ENCODE measurements at places on chromosomes 5 and 9.

GRCh38 chr9:112140936-112141335 is 34.2 kb downstream of the SUSD1 start:
- DNase-seq, result no peak

DNA sequence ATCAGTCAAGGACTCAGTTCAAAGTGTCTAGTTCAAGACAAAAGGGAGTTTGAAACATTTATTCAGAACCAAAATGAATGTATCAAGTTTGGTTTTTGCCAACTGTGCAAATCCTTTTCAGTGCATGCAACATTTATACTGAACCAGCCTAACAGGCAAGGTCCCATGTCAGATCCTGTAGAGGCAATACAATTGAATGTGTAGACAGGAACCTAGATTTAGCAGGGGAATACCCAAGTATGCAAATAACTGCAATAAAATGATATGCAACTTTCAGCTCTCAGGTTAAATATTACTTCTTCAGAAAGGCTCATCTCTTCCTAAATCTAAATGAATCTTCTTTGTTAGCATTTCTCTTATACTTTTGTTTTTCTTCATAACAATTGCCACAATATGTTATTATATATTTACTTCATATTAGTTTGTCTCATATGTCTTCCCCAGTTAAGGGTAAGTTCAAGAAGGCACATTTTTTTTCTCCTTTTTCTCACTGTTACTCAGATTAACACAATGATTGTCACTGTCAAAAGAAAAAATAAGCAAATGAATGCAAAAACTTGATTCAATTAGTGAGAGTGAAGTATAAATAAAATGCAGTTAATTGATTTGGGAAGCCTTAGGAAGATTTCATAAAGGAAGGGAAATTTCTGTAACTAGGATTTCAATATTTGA is 163.9 kb upstream of the RASA1 start:
- no peak for DNase-seq

DNA sequence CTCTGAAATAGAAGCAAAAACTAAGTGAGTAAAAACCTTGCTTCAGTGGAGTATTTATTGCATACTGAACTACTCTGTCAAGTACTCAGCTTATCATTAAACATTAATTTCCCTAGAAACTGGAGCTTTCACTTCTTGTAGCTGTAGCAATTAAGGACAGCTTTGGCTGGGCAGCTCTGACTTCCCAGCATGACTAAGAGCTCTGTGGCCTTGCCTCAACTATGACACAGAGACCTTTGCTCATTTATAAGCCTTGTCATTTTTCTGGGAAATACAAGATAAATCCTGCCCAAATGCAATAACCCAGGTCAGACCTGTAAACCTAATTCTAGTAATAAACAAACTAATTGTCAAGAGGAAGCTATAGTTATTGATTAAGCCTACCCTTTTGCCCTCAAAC is 65.4 kb upstream of the STK32A start:
- no peak for DNase-seq

DNA sequence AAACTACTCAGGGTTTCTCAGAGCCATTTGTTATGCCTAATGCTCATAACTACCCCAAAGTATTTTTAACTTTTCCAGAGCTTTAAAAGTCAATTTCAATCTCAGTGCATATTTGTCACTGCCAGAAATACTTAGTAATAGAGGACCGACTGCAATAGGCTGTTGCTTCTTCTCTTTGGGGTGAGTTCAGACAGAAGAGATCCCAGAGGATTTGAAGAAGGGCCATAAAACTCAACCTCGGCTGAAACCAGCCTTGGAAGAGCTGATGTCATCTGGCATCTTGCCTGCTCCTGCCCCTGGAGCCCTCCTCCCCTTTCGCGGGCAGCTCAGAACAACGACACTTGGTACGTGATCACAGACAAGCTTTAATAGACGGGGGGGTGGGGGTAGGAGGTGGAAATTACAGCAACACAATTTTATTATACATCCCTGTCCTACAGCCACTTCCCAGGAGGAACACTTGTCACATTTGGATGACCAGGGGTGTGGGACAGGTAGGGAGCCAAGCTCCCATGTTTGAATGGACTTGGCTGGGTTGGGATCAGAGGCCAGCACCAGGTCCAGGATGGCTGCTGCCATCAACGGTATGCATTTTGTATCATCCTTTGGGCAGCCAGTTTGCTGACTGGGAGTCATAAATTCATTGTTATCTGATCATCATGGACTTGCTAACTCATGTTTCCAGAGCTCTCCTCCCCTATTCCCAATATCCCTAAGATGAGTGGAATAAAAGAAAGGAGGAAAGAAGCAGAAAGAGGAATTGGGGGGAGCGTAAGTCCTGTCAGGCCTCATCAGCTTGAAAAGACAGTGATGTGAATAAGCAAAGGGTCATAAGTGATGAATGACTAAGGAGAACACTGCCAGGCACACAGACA is 186.6 kb upstream of the PANK3 start:
- DNase-seq, result no peak

DNA sequence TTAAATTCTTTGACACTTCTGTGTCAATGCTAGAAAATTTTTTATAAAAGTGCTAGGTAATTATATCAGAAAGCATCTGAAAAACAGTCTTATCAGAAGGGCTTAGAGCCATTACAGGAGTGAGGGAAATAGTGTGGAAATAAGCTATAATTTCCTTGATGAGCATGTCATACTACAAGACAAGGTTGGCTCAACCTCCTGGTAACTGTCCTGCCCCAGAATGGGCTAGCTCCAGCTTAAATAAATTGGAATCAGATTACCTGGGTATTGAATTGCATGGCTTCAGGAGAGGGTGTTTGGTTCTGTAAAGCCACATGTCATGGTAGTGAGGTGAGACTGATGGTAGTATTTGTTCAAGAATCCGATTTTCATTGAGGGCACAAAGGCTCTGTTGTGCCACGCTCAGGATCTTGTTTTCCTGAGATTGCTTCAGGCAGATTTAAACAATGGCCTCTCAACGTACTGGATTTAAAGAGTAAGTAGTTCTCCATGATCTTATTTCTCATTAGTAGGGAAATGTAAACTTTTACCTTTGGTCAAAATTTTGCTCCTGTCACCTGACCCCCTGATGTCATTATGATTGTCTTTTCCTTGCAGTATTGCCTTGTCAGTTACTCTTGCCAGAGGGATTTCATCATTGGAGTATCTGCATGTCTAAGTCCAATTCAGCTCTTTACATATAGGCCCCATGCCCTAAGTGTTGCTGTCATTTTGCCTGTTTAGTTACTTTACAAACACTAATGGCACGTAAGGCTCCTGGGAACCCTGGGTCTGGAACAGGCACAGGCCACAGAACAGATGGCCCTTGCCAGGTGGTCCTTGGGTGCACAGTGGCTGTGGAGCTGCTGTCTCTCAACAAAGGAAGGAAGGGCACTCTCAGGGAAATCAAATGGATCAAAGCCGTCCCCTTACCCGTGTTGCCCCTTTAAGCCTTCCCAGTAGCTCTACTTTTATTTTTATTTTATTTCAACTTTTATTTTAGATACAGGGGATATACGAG is 21.3 kb downstream of the TRIO start:
- DNase-seq, result no peak

DNA sequence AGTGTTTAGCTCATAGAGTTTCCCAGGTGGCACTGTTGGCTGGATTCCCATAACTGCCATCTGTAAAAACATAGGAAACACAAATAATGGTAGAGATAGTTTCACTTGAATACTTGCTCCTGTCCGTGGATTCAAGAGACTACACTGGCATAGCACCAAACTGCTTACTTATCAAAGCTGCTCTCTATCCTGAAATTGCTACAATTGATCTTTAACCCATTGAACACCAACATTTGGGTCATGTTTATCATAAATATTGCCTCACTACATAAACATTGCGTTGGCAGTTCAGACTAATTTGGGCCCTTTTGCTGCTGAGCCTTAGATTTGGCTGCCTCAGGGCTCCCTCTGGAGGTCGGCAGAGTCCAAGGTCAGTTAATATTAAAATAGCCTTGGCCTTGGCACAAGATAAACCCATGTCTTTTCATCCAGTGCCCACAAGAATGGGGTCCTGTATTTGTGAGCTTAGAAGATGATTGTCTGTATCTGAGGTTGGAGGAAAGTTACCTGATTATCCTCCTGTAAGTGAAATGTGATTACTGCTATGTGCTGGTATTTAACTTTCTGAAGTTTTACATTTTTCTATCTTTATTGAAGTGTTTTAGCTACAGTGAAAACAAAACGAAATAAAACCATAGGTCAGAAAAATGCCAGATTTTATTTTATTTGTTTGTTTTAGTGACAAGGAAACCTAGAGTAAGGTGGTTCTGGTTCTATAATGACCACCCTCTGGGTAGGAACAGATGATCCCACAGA is 4.0 kb upstream of the RANBP3L start:
- peak; percentile 77 for DNase-seq

- DNase-seq, result no peak
These were observed 42.0 kb downstream of the EPB41L4B start for GRCh38 chr9:109278848-109279247.

DNA sequence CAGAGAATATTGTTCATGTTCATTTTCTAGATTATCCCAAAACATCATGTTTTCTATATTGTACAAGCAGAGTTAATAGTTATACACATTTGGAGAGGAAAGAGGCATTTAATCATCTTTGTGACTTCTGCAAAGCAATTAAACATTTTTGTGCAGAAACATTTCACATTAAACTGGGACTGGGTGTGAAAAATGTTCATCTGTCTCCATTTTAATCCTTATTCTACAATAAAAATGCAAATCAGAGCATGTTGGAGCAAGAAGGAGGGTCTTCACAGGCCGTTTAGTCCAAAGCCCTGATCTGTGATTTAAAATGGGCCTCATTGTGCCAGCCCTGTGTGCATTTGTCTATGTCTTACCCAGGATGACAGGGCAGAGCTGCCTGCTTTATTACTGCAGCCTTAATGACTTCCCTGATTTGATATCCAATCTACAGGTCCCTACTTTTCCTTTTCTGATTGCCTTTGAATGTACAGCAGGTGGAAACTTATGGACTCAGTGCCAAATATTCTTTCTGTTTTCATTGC is 183.5 kb downstream of the CAVIN4 start:
- DNase-seq, result no peak

DNA sequence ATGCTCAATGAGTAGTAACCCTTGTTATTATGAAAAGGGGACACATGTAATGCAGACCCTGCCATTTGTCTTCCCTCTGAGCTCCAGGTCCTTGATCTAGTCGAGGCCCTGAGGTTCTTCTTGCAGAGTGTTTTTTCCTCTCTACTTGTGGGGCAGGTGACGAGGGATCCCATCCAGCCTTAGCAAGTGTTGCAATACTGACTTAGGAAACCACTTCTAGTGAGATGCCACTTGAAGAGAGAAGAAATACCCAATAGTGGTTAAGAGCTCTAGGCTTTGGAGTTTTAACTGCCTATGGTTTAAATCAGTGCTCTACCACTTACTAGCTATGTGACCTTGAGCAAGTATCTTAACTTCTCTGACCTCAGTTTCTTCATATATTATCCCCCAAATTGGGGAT is 10.2 kb downstream of the PPARGC1B start:
- no peak for DNase-seq

GRCh38 chr5:100644185-100644584 is 109.0 kb downstream of the FAM174A start:
- DNase-seq, result no peak

- DNase-seq, result peak; percentile 49
These were observed 80.2 kb upstream of the MIER3 start for GRCh38 chr5:57032151-57032551.

- DNase-seq, result no peak
These were observed 86.3 kb upstream of the MELK start for GRCh38 chr9:36486329-36486932.

DNA sequence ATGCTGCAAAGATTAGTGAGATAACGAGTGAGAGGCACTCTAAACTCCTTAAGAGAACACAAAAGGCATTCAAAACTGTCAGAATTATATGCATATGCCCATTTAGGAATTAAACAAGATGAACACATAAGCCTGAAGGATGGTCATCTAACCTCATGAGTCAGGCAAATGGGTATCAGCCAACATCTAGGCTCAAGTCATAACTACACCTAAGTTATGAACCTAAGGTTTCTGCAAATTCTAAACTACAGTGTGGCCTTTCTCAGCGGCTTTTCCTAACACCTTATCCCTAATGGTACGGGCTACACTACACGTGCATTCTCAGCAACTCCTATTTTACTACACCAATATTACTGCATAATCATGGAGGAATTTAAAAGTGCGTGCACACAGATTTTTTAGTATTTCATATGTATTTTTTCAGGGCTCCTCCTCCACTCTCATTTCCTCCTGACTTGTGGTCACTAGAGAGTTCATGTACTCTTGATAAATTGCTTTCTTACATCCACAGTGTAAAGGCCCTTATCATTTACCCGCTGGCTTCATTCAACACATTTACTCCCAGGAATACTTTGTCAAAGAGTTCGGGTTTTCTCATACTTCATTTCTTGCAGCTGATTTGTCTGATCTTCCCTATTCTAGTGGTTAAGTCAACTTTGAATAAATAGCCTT is 316.5 kb downstream of the BNC2 start:
- no peak for DNase-seq

DNA sequence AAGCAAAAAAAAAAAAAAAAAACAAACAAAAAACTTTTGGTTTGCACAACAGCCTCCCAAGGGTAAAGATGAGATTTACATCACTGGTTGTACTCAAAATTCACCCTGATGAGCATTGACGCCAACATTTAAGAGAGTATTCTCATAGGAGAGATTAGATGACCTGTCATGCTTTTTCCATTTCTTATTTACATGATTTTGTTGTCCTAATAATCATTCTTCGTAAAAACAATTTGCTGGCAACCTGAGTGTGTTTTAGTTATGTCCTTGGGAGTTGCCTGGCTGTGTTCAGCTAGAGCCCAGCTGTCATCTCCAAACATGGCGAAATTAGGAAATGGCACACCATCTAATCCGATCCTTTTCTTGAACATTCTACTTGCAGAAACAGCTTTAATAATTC is 186.4 kb upstream of the MRPS30 start:
- no peak for DNase-seq

DNA sequence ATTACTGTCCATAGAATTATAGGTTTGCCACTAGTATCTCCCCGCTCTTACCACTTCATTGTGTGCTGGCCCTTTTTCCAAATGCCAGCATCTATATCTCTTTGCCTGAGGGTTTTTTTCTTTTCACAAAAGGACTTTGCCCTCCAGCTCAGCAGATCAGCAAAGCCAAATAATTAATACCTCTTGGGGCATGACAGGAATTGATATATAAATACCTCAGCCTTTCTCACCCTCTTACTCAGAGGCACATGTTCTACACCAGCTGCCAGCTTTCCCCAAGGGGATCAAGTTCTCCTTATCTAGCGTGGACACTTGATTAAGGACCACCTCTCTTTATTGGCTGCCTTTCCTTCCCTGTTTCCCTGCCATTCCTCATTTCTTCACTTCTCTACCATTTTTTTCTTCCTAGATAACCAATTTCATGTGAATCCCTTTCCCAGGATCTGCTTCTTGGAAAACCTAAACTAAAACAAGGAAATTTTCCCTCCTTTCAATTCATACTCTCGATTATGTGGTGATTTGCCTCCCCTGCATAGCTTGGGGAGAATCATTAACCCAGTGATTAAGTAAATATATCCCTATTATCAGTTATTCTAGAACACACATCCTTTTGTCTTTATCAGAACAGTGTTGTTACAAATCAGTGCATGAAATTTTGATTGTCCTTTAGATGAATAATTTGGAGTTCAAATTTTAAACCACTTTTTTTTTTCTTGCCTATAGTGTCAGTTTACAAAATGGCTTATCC is 6.9 kb upstream of the NUDT12 start:
- no peak for DNase-seq

- DNase-seq, result no peak
These were observed 137.9 kb downstream of the MPDZ start for GRCh38 chr9:13141629-13142028.

GRCh38 chr9:134059661-134060395 is 8.0 kb downstream of the BRD3 start:
- DNase-seq, result no peak

GRCh38 chr5:68839019-68839552 is 254.7 kb upstream of the SLC30A5 start:
- DNase-seq, result no peak

- peak; percentile 14 for DNase-seq
These were observed 85.4 kb downstream of the HSD17B4 start for GRCh38 chr5:119537704-119538103.

Measured in NCI-H774 (cell line).